ENCODE measurements at places on chromosomes 4 and X. TPM values are rescaled to one million over a fixed set of nuclear protein-coding genes. Genes with fewer than 3 reads are reported as not detected.

Gene GAGE12H
- total RNA-seq = not detected

Gene NEUROG2
- total RNA-seq = not detected

DNA sequence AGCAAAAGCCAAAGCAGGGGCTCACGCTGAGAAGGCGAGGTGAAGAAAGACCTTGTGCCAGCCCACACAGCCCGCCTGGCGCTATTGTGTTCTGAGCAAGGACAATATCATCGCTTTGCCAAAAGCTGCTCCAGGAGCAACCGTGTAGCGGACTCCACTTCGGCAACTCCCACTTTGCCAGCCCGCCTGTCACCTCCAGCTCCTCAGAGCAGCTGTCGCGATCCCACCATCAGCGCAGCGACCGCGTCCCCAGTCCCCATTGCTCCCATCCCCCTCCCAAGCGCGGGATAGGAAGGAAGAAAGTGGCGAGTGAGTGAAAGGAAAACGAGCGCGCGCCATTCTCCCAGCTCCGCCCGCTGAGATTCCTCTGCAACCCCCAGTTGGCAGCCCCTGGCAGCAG lies 759 bp downstream of the ZC4H2 start:
- no peak for DNase-seq

DNA sequence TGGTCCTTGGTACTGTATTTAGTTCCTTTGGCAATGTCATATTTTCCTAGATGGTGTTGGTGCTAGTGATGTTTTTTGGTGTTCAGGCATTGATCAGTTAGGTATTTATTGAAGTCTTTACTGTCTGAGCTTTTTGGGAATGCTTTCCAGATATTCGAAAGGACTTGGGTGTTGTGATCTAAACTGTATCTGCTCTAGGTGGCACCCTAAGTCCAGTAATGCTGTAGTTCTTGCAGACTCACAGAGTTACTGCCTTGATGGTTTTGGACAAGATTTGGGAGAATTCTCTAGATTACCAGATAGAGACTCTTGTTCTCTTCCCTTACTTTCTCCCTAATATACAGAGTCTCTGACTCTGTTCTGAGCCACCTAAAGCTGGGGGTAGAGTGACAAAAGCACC lies 513.6 kb upstream of the PITX2 start:
- DNase-seq = no peak

GRCh38 chr4:104941661-104942062 lies 205.0 kb upstream of the TET2 start:
- no peak for DNase-seq
